ENCODE measurements at places on chromosomes 12 and 14.

DNA sequence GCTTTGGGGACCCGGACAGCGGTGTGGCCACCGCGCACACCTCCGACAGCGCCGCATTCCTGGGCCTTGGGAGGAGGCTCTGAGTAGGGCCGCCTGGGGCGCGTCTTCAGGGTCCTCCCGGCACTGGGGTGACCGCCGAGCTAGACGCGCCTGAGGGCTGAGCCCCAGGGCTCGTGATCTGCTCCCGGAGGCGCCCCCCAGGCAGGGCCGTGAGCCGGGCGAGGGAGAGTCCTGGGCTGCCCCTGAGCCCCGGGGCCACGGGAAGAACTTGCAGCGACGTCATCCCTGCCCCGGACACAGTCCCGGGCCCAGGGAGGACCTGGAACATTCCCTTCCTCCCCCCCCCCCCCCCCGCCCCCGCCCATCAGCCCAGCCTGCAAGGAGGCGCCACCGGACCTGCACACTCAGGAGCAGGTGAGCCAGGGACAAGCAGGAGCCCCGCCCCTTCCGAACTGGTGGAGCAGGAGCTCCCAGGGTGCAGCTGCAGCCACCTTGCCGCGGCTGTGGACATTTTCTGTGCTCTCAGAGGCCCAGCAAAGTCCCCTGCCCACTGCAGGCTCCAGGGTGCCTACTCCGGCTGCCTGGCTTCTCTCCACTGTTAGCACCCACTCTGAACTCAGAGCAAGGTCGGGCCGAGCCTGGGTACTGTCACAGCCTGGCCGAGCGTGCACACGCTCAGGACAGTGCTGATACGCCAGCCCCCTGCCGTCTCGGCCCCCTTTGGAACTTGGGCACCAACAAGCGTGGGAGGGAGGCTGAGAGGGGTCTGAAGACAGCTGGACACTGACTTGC, 50.7 kb downstream of the A2M start:
- no peak for DNase-seq

DNA sequence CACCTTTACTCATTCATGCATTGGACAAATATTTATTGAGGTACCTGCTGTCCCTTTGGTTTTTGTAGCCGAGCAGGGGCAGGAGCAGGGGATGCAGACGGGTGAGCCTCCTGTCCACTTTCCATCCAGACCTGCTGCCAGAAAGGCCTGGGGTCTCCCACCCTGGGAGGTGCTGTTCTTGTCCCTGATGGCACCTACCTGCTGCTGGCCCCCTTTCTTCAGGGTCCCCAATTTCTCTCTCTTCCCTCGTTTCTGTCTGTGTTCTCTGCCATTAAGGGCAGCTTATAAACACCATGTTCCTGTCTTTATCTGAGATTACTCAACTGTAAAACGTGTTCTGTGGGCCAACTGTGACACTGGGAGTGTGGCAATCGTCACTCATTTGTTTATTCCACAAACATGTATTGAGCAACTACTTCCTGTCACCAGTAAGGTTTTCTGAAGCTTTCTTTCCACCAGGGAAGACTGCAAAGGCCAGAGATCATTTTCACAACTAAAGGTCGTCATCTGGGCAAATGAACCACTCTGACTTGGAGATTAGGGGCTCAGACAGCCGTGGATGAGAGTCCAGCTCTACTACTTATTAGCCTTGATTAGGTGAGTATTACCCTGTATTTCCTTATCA, at the start of gene HAL:
HAL (minus strand) TSS at position 311 of the 625 bp plus-strand sequence. CDS start 434 bp downstream, outside the sequence.
- no peak for DNase-seq

- DNase-seq: no peak
Measured at GRCh38 chr14:24334431-24335291, at the start of gene ADCY4. Gene ADCY4, minus strand, starts transcription at chr14:24335071. Its CDS starts 419 bp downstream, at chr14:24334652.

- no peak for DNase-seq
Measured at GRCh38 chr12:84150201-84150600, 762.4 kb downstream of the SLC6A15 start.

DNA sequence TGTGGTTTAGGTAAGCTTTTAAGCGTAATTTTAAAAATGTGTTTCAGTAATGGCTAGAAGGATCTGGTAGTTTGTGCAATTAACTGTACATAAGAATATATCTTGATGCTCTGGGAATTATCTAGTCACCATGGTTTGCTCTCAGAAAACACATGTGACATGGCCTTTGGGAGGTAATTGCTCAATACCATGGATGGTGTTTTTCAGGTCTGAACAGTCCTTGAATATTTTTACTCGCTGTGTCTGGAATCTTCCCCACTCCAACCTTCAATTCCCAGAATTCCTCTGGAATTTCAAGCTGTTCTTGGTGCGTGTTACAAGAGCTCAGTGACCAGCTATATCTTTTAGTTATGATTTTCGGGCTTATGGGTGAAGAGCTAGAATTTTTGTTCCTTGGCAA, 85.3 kb downstream of the DAAM1 start:
- no peak for DNase-seq

DNA sequence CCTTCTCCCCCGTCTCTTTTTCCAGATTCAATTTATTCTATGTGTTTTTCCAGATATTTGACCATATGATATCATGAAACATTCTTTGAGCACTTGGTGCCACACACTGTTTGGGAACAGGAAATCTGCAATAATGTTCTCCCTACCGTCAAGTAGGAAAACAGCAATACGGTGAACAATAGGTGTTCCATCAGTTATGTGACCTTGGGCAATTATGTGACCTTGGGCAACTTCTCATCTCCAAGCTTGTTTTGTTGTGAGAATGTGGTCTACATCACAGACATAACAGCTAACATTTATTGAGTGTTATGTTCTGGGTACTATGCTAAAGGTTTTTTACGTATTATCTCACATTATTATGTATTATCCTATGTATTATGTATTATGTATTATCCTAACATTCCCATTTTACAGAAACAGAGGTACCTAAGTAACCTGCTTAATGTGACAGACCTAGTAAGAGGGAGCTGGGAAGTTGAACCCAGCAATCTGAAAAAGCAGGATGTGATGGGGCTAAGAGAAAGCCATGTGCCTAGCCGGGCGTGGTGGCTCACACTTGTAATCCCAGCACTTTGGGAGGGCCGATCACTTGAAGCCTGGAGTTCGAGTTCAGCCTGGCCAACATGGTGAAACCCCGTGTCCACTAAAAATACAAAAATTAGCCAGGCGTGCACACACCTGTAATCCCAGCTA, 1.2 kb upstream of the NEK9 start:
- DNase-seq: no peak

GRCh38 chr12:18979401-18980126, 150.0 kb upstream of the PLEKHA5 start:
- DNase-seq: no peak

- DNase-seq: no peak
Measured at GRCh38 chr14:73738518-73739173, 24.5 kb upstream of the PNMA1 start.

- no peak for DNase-seq
Measured at GRCh38 chr14:95943699-95944098, 67.1 kb downstream of the TUNAR start.

- DNase-seq: peak; percentile 51
Measured at GRCh38 chr12:460261-461230, 807 bp downstream of the B4GALNT3 start.

GRCh38 chr14:29810682-29811081, 117.0 kb downstream of the PRKD1 start:
- no peak for DNase-seq

DNA sequence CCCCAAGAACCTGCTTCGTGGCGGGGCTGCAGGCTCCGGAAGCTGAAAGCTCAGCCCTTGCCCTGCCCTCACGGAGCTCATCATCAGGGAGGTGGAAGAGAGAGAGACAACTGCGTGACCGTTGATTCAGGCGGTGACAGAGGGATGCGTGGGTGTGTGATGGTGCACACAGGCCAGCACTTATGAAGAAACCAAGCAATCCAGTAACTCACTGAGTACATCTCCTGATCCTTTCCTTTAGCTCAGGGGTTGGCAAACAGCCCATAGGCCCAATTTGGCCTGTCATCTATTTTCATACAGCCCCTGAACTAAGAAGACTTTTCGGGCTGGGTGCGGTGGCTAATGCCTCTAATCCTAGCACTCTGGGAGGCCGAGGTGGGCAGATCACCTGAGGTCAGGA, 49.9 kb downstream of the TESC start:
- DNase-seq: no peak

DNA sequence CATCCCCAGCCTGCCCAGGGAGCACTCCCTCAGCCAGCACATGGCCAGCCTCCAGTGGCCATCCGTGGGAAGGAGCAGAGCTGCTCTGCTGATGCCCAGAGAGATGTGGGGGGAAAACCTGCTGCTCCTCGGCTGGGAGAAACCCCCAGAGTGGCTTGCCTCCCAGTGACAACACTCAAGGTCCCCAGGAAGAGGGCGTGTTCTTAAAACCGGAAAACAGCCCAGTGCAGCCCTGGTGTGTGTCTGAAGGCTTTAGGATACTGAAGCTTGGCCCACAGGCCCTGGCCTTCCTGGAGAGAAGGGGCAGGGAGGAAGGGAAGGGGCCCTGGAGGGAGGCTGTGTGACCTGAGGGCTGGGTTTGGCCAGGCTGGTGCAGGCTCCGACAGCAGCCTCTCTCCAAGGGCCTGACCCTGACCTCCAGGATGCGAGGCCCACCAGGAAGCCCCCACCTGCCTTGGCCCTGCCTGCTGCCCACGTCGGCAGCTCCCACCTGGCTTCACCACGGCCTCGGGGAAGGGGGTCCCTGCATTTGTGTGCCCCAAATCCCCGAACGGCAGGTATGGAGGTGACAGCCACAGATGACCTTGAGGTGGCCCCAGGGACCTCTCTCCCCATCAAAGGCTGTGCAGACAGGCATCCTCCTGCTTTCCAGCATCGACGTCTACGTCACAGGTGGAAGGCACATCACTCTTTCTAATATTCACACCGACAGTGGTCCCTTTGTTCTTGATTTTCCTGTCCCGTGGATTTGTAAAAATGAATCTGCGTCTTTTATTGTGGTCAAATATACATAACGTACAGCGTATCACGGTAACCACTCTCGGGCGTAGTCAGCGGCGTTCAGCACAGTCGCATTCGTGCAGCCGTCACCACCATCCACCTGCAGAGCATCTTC, 190.0 kb upstream of the C14orf180 start:
- DNase-seq: peak; percentile 50

- DNase-seq: no peak
Measured at GRCh38 chr12:81998761-81999378, 239.7 kb upstream of the PPFIA2 start.

- DNase-seq: peak; percentile 70
Measured at GRCh38 chr14:73741386-73741875, 27.2 kb upstream of the PNMA1 start.

- no peak for DNase-seq
Measured at GRCh38 chr12:53966385-53967133, 6.4 kb upstream of the HOXC11 start.

GRCh38 chr12:52270541-52271070, 3.8 kb upstream of the KRT86 start:
- DNase-seq: no peak

GRCh38 chr14:101584055-101584859, 23.0 kb downstream of the DIO3 start:
- DNase-seq: no peak

DNA sequence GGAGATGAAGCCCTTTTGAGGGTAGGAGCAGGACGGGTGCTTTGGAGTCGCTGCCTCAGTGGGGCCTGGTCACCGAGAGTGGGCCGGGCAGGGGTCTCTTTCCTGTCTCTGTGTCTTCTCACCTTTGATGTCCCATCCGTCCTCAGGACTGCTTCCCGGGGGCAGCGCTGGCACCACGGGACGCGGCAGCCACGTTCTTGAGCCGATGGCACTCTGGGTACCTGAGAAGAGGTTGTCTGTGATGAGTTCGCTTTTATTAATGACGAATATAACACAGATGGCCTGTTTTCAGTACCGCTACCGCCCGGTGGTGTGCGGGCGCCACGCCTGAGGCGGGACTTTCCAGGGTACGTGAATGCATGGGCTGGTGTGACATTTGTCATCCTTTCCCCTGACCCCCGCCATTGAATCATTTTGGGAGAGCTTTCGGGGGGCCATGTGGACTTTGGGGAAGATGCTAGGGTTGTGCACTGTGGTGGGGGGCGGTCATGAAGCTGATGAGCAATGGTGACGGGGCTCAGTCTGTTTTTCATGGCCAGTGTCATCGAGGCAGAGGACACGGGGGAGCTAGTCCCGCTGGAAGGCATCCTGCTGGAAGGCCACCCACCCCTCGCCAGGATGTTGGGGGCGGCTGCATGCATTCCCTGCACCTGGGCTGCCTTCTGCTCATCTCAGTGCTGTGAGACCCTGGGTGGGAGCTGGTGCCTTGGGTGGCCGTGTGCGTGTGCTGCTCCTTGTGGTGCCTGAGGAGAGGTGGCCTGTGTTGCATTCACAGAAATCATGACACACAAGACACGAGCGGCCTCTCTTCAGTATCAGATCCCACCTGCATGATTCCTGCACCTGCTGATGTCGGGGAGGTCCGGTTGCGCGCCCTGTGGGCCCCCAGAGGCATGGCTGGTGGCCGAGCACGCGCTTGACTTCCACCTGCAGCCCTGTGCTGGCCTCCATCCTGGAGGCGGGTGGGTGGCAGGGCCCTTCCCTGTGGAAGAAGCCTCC, 162.5 kb upstream of the RTL1 start:
- DNase-seq: no peak

DNA sequence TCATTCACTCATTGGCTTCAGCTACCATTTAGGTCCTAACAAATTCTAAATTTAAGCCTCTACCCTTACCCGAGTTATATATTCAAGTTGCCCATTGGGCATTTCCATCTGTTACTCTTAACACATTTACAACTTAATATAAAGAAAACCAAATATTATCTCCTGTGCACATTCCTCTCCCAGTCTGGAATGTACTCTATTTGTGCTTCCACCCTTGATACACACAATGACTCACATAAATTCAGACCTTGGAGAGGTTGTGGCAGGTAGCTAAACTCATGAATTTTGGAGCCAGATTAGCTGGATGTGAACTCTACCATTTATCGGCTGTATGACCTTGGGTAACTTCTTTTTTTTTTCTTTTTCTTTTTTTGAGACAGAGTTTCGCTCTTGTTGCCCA, 51.1 kb downstream of the BRMS1L start:
- DNase-seq: no peak

GRCh38 chr14:81252278-81252677, 31.5 kb upstream of the GTF2A1 start:
- no peak for DNase-seq

DNA sequence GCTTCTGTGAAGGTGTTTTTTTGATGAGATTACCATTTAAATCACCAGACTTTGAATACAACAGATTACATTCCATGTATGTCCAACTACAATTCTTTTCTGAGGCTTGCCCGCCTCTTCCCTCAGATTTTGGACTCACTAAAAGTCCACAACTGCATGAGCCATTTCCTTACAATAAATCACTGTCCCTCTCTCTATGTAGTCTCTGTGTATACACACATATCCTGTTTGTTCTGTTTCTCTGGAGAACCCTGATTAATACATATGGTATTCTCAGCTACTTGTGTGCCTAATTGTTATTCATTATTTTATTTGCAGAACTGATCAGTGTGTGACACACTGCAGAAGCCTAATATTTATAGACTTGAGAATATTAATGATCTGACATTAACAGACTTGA, 2.4 kb upstream of the MIPOL1 start:
- DNase-seq: no peak

GRCh38 chr14:105526776-105527380, 495 bp downstream of the TMEM121 start:
- DNase-seq: no peak
